ENCODE measurements at places on chromosomes 6 and 20.

- no peak for DNase-seq
Measured at GRCh38 chr6:34537922-34538550, 18.1 kb downstream of the SPDEF start.

DNA sequence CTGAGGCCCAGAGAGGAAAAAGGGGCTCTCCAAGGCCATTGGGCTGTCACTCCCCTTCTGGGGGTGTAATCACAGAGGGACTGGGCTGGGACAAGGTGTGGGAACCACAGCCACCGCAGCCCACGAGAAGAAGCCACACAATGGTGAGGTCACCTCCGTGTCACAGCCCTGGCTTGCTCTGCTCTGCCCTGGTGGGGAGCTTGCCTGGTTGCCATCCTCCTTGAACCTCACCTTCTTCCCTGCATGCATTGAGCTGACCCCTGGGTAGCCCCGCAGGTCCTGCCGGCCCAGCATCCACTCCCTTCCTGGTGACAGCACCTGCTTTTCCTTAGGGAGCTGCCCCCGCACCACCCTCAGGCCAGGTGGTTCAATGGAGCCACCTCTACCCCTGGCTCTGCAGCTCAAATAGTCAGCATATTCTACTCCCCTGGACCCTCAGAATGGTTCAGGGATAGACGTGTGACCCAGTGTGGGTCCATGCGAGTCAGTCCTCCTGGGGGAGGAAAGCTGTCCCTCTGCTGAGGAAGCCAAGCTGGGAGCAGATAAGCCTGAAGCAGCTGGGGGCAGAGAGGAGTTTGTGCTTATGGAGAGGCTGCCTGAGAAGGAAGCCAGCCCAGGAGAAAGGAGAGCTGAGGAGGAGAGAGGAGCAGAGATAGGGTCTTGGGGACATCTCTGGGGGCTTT, 21.3 kb downstream of the RBM38 start:
- no peak for DNase-seq

- DNase-seq = no peak
Measured at GRCh38 chr6:31799781-31800180, 4.2 kb upstream of the VARS1 start.

GRCh38 chr6:22605736-22606135, 36.4 kb downstream of the HDGFL1 start:
- DNase-seq = no peak

DNA sequence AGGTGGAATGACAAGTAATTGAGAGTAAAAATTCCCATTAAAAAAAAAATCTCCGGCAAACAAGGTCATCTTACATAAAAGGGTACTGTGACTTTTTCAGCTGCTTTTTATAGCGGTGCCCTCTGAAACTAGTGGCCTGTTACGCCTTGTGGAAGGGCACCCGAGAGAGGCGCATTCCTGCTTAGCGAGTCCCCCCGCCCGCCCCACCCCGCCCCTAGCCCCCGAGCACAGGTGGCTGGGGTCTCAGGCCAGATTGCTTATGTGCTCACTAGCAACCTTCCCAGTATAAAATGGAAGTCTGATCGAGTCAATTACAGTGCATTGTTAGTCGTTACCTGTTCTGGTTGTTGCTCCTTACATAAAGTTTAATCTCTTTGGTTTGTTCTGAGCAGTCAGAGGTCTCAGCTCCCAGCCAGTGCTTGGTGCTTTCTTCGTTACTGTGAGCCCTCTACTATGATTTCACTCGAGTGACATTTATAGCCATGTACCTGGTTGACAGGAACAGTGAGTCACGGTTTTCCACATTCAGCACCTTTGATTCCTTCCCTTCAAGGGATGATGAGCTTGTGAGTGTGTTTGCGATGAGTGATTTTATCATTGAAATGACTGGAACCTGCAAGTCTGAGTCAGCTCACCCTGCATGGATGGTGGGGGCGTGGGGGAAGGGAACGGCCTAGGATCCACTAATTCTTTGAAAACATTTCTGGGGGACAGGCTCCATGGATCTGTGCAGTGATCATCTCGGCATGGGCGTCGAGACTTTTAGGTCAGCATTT, 47.6 kb downstream of the ZDHHC14 start:
- DNase-seq = no peak

DNA sequence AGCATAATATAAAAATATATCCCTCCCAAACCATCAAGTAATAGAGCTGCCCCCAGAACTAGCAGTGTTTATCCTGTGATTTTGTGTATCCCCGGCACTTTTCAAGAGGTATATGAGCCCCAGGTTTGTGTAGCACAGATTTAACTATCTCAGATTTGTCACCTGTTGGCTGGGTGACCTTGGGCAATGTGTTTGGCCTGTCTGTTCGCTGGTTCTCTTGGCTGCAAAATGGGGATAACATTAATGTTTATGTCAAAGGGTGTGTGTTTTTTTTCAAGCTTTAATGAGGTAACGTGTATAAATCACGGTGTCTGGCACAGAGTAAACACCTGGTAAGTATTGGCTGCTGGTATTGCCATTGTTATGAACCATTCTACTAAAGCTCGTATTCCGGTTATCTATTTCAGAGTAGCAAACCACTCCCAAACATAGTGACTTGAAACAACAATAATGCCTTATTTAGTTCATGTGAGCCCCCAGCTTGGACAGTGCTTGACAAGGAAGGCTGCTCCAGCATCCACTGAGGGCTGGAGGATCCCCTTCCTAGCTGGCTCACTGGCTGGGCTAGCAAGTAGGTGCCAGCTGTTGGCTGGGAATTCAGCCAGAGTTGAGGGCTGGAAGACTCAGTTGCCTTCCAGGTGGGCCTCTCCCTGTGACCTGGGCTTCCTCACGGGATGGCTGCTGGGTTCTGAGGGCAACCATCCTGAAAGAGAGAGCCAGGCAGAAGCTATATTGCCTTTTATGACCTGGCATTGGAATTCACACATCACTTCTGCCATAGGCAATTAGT, 36.2 kb downstream of the PDRG1 start:
- DNase-seq = no peak

DNA sequence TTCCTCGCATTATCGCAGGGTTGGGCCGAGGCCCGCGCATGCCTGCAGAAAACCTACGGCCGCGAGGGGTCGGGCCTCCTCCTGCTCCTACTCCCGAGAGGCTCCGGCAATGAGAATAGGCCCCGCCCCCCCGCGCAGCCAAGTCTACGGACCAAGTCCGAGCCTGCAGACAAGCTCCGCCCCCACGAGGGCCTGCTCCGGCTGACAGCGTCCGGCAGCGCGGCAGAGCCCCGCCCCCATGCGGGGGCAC, 3.1 kb upstream of the GPSM3 start:
- DNase-seq = peak; percentile 100

GRCh38 chr6:35363293-35363750, 21.0 kb downstream of the PPARD start:
- DNase-seq = no peak

- no peak for DNase-seq
Measured at GRCh38 chr20:34064286-34064685, 47.8 kb downstream of the EIF2S2 start.

- DNase-seq = no peak
Measured at GRCh38 chr20:59144831-59145196, 18.8 kb upstream of the ZNF831 start.

- no peak for DNase-seq
Measured at GRCh38 chr6:46420921-46421638, 70.2 kb downstream of the RCAN2 start.

DNA sequence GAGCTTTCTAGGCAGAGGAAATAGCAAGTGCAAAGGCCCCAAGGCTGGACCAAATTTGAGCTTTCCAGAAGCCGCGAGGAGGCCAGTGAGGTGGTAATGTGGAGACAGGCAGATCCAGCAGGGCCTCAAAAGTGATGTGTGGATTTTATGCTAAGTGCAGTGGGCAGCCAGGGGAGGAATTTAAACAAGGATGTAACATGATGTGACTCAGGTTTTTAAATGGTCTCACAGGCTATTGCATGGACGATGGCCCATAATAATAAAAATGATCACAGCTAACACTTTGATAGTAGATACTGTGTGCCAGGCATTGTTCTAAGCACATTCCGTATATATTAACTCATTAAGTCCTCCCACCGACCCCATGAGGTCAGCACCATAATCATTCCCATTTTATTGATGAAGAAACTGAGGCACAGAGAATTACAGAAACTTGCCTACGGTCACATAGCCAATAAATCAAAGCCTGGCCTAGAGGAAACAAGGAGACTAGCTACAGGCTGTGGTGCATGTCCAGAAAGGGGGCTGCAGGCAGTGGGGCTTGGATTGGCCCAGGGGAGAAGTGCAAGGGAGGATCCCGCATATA, 18.0 kb upstream of the PREX1 start:
- DNase-seq = no peak

DNA sequence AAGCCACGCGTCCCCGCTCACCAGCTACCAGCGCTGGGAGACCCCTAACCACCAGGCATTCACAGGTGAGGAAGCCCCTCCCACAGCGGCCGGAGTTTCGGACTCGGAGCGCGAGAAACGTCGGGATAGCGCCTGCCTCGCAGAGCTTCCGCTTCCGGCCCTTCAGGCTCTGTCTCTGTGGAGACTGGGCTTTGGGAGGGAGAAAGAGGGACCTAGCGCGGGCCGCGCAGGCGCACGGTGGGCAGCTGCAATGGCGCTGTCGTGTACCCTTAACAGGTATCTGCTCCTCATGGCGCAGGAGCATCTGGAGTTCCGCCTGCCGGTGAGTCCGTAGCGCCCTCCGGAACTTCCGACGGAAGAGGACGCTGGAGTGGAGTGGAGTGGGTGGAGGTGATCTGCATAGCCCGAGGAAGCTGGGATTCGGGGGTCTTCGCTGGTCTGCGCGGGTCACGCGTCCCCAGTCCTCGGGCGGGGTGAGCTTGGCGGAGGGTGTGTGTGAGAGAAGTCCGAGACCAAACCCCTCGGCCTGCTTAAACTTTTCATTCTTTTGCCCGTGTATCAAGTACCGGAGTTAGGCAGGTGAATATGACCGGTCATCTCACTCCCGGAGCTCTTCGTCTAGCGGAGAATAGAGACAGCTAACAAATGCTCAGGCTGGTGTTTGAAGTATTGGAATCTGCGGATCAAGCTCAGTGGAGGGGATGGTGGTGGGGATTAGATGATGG, at the start of gene TRMT11:
TRMT11 (plus strand) TSS at position 240 of the 725 bp plus-strand sequence; CDS start at position 251, 11 bp downstream.
- peak; percentile 86 for DNase-seq

GRCh38 chr6:111642463-111643158, 36.9 kb upstream of the TRAF3IP2 start:
- DNase-seq = peak; percentile 55

- DNase-seq = no peak
Measured at GRCh38 chr6:56282391-56282790, 35.0 kb upstream of the COL21A1 start.

DNA sequence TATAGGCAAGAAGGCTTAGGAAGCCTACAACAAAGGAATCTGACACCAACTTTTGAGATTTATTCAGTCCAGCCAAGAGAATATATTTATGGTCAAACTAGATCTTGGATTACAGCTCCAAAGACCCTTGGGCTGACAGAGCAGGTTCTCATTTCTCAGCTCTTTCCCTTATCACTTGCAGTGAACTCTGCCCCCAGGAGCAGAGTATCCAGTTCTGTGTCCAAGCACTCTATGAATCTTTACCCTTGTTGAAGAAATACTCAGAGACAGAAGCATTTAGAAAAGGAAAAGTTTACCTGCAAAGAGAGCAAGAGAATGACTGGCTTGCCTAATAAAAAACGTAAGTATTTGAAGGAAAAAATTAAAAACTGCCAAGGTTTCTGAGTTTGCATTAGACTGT, 190.5 kb downstream of the SLC16A10 start:
- DNase-seq = no peak

DNA sequence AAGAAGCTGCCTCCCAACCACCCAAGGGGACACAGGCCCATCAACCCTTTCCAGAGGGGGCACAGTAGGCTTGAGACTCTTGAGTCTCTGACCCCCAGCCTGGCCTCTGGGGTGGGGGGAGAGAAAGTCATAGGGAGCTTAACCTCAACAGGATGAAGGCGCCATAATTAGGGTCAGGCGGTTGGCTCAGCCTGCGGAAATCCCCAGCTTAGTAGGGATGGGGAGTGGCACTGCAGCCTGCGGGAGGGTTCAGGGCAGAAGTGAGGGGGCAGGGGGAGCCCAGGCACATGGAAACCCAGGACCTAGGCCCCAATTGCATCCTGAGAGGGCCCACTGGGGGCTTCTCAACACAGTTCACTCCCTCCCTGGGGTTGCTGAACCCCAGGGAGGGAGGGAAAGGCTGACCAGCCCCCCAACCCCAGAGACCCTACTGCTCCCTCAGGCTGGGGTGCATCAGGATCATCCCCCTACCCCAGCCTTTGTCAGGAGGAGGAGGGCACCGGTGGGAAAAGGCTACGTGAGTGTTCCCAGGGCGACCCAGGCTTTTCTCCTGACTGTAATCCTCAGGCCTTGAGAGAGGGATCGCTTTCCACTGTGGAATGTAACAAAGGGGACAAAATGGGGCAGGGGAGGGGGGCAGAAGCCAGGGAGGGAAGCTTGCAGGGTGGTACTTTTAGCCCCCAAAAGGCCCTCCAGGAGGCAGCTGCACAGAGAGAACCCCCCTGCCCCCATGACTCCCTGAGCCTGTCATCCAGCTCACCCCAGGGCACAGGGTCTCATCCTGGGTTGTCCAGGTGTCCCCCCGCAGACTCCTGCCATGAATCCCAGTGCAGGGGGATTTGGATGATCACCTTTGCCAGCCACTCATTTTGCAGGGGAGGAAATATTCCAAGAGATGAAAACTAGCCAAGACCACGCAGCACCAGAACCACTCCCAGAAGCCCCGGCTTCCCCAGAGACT, 46.4 kb downstream of the MRPL14 start:
- DNase-seq = no peak

DNA sequence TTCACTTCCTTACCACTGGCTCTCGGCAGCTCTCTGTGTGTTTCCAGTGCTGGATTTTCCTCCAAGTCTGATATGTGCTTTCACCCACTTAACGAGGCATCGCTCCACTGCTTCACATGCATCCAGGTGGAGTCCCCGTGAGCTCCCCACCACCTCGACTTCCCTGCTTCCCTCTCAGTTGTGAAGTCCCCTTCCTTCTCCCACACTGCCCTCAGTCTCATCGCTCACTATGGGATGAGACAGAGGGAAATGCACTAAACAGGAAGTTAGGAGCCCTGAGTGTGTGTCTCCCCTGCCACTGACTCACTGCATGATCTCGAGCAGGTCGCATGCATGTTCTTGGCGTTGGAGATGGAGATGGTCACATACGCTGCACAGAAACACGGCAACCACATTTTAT, 84.0 kb downstream of the MTHFD1L start:
- no peak for DNase-seq

DNA sequence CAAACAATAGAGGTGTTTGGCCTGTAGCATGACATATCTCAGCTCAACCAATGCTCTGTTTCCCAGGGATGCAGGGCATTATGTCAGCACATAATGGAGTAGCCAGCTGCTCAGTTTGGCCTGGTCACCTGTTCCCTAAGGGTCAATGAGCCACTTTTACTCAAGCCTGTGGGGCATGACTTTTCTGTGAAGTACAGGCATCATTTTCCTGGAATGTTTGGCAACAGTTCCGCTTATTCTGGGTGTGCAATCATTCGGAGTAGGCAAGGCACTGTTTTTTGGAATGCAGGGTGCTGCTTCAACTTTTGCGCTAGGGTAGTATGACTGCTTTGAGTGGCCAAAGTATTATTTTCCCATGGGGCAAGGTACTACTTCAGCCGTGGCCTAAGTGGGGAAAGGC, 665.4 kb downstream of the EPHA7 start:
- no peak for DNase-seq

- no peak for DNase-seq
Measured at GRCh38 chr6:163427498-163428254, 13.2 kb downstream of the QKI start.

All from anterior cingulate cortex (tissue), 58 donors.